Stimulated activated CD8-positive, alpha-beta memory T cell treated with anti-CD3 and anti-CD28 coated beads, Interleukin-4, amount 100 ng/mL, for 1 hour (primary cell): ENCODE measurements at places on chromosomes 16 and 17.

GRCh38 chr17:47730681-47731080 lies 2.4 kb upstream of the TBX21 start:
- DNase-seq = no peak

GRCh38 chr17:15453782-15454181 lies 13.6 kb downstream of the CDRT4 start:
- DNase-seq = no peak

- DNase-seq = no peak
Observed at GRCh38 chr17:50618941-50619340, 15.7 kb upstream of the ABCC3 start.

DNA sequence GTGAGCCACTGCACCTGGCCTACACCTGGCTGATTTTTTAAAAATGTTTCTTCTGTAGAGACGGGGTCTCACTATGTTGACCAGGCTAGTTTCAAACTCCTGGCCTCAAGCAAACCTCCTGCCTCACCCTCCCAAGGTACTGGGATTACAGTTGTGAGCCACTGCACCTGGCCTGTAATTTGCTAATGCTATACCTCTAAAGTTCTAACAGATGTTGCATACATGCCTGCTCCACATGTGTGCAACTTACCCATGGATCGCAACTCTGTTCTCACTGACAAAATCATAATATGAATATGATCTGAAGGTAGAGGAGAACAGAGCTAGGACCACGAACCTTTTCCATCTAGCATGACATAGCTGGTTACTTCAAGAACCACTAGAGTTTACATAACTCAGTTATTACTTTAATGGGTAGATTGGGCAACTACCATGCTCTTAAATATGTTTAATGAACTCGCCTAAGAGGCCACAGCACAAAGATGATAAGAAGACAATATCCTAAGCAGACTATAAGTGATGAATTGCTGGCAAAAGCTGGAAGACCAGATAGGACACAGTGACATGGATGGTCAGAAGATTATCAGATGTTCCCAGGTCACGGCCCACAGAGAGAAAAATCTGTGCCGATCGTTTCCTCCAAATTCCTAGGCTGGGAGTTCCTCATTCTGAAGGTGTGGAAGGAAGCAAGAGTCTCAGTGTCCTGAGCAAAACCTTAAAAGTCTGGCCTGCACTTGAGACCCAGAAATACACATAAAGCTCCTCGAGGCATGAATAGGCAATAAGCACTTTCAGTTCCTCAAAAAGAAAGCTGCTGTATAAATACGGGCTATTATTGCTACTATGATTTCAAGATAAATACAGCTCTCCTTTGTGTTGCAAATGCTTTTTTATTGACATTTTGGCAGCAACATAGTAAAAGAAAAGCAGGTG lies 53.6 kb upstream of the ICAM2 start:
- no peak for DNase-seq

DNA sequence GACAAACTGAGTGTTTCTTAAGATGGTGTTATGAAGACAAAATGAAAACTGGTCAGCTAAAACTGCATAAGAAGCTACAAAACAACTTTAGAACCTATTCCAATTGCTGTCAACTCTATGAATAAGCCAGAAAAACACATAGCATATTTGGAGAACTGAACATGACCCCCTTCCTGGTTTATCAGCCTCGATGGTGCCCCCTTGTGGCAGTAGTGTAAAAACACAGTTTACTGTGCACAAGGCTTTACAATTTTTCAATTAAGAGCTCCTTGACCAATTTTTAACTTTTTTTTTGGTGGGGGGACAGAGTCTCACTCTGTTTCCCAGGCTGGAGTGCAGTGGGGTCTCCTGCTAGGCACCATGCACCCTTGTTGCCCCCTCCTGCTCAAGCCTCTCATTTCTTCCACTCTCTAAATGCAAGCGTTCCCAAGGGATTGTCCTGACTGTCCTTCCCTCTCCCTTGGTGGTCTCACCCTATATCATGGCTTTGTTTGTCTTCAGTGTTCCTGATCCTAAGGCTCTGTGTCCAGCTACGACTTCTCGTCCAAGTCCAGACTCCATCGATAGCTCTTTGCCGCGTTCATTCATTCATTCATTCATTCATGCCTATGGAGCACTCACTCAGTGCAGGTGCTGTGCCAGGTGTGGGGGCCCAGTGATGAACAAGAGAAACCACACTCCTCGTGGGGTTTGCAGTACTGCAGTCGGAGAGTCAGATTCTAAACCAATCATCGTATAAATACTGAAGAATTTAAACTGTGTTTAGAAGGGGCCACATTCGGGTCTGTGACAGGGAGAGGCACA lies 7.5 kb downstream of the EIF1 start:
- peak; percentile 63 for DNase-seq

GRCh38 chr17:78611607-78612006 lies 34.4 kb upstream of the DNAH17 start:
- no peak for DNase-seq

- no peak for DNase-seq
Observed at GRCh38 chr17:66468241-66469087, 166.1 kb downstream of the PRKCA start.

- no peak for DNase-seq
Observed at GRCh38 chr16:47612711-47613110, 151.6 kb downstream of the PHKB start.

GRCh38 chr17:47785538-47786123 lies 36.0 kb downstream of the OSBPL7 start:
- no peak for DNase-seq

GRCh38 chr17:1473170-1473569 lies 17.1 kb upstream of the CRK start:
- DNase-seq = no peak
